Suprapubic skin (tissue), 4 donors: ENCODE measurements at places on chromosomes 7 and 10. TPM values are rescaled to one million over a fixed set of nuclear protein-coding genes. Genes with fewer than 3 reads are reported as not detected.

Gene CPA2
- total RNA-seq = not detected

Gene PSD
- total RNA-seq = 2.2 TPM

Gene IFRD1
- 30.7 TPM for total RNA-seq

Gene PTPRN2
- total RNA-seq = 0.23 TPM

Gene EBLN1
- total RNA-seq = not detected

Gene PRKCQ
- 1.0 TPM for total RNA-seq

Gene MUC3A
- not detected for total RNA-seq

Gene IFIT3
- total RNA-seq = 4.9 TPM

Gene STEAP1
- 1.5 TPM for total RNA-seq

Gene NEUROD6
- not detected for total RNA-seq

Gene STEAP1B
- not detected for total RNA-seq

Gene TRPV6
- total RNA-seq = 11.5 TPM

Gene GPR85
- total RNA-seq = not detected

Gene GRM3
- not detected for total RNA-seq

Gene TWIST1
- total RNA-seq = 4.0 TPM

Gene TAS2R41
- not detected for total RNA-seq

Gene SP8
- 24.8 TPM for total RNA-seq

Gene PRSS2
- total RNA-seq = not detected

Gene SYT15B
- total RNA-seq = 2.4 TPM

Gene TBRG4
- 77.0 TPM for total RNA-seq

Gene STAG3
- 2.0 TPM for total RNA-seq

Gene GSTO2
- total RNA-seq = 19.0 TPM

Gene PRRT4
- 13.0 TPM for total RNA-seq

Gene GOT1
- 31.8 TPM for total RNA-seq

Gene MNX1
- total RNA-seq = not detected

Gene PRF1
- total RNA-seq = 0.34 TPM

Gene SMKR1
- total RNA-seq = not detected
